CD4-positive, alpha-beta T cell (primary cell): ENCODE measurements at places on chromosomes 1 and 21.

DNA sequence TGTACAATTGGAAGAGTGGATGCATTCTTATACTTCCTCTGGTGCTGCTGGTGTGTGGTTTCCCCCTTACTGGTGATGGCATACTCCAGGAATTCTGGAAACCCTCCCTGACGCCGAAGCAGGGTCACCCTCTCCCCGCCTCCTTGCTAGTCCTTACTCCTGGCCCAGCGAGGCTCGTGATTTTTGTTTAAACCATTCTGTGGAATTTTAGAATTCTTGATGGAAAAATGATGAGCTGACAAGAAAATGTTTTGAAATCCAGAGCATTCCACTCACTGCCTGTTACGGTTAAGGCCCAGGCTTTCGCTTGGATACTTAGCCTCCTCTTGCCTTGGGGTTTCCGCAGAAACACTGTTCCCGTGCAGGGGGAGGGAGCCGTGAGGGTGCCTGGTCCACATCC is 41.1 kb downstream of the IL6R start:
- DNase-seq = no peak

DNA sequence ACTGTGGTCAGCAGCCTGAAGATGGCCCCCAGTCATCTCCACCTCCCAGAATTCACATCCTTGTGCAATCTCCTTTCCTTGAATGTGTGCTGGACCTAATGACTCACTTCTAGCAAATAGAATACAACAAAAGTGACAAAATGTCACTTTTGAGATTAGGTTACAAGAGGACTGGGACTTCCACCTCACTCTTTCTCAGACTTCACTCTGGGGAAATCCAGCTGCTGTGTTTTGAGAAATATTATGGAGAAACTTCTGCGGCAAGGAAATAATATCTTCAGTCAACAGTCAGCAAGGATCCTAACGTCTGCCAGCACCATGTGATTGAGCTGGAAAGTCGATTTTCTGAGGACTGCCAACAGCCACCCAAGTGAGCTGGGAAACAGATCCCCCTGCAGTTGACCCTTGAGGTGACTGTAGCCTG is 70.5 kb upstream of the GADD45A start:
- DNase-seq = no peak

- no peak for DNase-seq
Measured at GRCh38 chr1:76038287-76039004, 36.1 kb upstream of the ST6GALNAC3 start.

GRCh38 chr1:17419626-17420328 is 19.7 kb downstream of the RCC2 start:
- DNase-seq = peak; percentile 58

- DNase-seq = no peak
Measured at GRCh38 chr21:25822981-25823380, 88.2 kb downstream of the GABPA start.

DNA sequence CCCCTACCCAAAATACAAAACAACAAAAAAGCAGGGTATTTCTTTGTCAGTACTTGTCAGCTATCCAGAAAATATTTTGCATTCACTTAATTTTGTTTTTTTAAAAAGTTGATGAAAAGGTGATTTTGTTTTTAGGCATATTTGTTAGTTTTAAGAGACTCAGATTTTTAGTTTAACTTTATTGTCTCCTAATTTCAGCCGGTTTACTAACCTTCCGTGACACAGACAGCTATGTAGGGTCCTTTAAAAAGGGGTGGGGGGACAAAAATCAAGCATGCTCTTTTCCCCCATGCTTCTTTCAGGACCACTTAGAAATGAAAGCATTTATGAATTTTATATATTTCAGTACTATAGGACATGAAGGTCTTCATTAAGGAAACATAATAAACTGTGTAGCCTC is 1.6 kb downstream of the PBX1 start:
- DNase-seq = no peak

- DNase-seq = no peak
Measured at GRCh38 chr1:94799206-94799605, 21.0 kb upstream of the SLC44A3 start.

- no peak for DNase-seq
Measured at GRCh38 chr21:35236090-35236489, 187.0 kb upstream of the RUNX1 start.

- no peak for DNase-seq
Measured at GRCh38 chr1:151504252-151504651, 6.9 kb upstream of the CGN start.

DNA sequence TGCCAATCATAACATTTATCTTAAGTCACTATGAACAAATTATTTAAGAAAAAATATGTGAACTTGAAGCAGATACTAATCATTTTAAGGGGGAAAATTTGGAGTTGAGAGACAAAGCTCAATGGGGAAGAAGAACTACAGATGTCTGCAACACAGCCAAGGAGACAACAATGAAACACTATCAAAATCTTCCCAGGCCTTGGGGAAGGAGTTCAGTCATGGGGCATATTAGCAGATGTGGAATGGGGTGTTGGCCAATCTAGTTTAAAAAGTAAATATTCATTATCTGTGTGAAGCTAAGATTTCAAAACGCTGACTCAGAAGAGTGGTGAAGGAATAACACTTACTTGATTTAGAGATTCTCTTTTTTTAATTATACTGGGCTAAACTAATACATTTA is 671.6 kb upstream of the ZP4 start:
- DNase-seq = no peak

DNA sequence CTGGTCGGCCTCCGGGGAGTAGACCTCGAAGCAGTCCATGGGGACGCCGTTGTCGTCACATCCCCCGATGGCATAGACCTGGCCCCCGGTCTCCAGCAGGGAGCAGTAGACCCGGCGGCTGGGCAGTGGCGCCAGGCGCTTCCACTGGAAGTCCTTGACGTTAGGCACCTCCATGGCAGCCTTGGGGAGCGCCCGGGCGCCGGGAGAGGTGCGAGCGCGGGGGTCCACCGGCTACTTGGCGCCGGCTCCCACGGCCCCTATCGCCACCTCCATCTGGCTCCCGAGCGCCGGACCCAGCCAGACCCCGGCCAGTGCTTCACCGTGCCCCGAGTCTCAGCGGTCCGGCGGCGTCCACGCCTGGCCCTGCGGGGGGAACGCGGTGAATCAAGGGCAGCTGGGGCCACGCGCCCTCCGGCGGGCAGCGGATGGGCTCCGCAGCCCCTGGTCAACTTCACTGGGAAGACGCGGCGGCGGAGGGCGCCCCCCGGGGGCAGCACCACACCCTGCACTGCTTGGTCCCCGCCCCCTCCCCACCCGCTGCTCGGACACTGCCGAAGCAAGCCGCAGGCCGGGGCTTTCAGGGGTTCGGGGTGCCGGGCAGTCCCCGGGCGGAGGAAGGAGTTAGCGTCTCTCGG is 13.2 kb downstream of the KLHDC8A start:
- DNase-seq = no peak

DNA sequence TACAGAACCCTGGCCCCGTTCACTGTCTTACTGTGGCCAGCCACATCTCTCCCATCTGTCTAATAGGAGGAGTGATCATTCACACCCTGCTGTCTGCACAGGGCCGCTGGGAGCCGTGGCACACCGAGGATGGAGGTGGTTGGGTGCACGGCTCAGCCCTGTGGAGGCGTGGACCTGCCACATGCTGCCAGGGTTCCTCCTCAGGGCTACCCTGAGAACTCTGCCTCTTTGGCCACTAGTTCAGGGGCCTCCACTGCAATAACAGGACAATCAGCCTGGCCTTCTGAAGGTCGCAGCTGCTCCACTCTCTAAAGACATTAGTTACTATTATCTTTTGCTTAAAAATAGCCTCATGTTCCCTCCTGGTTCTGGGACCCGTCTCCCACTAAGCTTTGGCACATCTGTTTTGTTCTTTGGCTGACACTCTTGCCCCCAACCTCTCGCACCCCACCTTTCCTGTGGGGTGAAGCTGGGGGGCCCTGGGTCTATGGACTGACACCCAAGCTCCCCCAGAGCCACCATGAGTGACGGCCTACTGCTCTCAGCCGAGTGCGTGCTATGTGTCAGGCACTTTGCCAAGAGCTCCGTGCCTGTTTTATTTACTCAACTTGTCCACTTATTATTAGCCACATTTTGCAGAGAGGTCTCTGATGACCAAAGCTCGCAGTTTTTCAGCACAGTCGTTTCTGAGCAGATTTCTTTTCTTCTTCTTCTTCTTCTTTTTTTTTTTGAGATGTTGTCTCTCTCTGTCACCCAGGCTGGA is 66.3 kb downstream of the ARHGEF10L start:
- no peak for DNase-seq
